ENCODE measurements at places on chromosomes 1 and 21. TPM values are rescaled to one million over a fixed set of nuclear protein-coding genes. Genes with fewer than 3 reads are reported as not detected.

CREB3L4 gene
- total RNA-seq: 19.0 TPM

ACKR1 gene
- 23.9 TPM for total RNA-seq

PROK1 gene
- total RNA-seq: not detected

NIBAN1 gene
- total RNA-seq: 30.9 TPM
